ENCODE measurements at places on chromosomes 12 and 14.

- no peak for DNase-seq
Observed at GRCh38 chr12:124636138-124636978, 68.9 kb upstream of the NCOR2 start.

DNA sequence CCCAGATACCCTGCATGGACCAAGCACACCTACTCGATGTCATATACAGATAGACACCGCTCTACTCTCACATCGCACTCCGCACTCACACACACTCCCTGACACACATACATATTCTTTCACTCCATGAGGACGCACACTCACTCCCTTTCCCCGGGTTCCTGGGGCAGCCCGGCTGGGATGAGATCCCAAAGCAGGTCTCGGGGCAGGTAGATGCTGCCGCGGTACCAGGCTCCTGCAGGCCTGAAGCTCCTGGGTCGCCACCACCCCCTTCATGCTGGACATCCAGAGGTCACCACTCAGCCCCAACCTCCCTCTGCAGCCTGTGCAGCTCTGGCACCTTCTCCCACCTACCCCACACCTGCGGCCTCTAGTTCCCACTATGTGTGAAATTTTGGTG is 2.3 kb downstream of the C1QL4 start:
- no peak for DNase-seq

- DNase-seq, result no peak
Observed at GRCh38 chr14:65290830-65291229, 121.7 kb upstream of the FUT8 start.

GRCh38 chr14:61992139-61992538 is 229.9 kb downstream of the SNAPC1 start:
- DNase-seq, result no peak

GRCh38 chr12:98149270-98149669 is 366.1 kb upstream of the TMPO start:
- DNase-seq, result no peak

- DNase-seq, result no peak
Observed at GRCh38 chr12:11765817-11766794, 116.6 kb downstream of the ETV6 start.

DNA sequence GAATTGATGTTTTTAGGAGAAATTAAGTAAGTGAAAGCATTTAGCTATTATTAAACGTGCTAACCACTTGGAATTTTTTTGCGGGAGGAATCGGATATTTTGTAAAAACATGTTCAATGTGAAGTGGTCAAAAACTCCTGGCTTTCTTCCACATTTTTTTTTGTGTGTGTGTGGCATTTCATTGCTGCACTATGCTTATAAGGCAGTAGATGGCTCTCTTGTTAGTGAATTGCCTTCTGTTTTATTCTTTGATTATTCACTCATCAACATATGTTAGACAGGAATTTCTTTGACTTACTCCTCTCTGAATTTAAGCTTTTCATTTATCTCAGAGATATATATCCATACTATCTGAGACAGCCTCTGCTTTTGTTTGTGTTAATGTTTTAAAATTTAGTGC is 71.3 kb downstream of the DERA start:
- DNase-seq, result no peak

GRCh38 chr12:43826681-43827080 is 9.2 kb upstream of the TMEM117 start:
- DNase-seq, result no peak

DNA sequence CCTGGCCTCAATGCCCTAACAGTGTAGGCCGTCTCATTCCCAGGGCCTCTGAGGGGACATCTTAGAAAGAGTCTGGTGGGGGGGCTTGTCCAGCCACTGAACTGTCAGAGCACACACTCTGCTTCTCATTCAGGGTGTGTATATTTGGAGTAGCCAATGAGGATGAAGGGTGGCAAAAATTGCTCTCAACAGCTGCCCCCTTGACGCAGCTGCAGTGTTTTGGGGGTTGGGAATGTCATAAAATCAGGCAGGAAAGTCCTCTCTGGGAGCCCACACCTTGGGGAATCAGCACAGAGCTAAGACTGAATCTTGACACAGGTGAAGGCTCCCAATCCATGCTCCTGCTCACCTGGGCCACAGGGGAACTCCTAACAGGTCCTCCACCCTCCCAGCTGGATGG is 1.5 kb downstream of the RASAL1 start:
- DNase-seq, result no peak

GRCh38 chr14:52602131-52602530 is 49.5 kb downstream of the GPR137C start:
- DNase-seq, result no peak

DNA sequence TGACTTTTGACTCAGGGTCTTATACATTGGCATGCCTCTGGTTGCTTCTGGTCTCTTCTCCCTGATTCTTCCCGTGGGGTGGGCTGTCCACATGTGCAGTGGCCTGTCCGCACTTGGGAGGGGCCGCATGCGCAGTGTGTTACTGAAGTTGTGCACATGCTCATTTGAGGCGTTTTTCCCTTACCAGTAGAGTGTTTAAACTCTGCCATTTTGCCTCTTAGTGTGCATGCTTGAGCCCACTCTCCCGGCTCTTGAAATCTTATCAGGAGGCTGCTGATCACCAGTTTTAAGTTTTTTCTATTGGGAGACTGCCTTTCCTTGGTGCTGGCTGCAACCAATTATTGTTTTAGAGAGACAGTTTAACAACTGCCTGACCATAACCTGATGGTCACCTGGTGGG is 32.1 kb upstream of the HECTD1 start:
- DNase-seq, result no peak

GRCh38 chr12:90085494-90086274 is 377.0 kb upstream of the ATP2B1 start:
- no peak for DNase-seq

GRCh38 chr14:100446572-100446971 is 123.4 kb downstream of the SLC25A47 start:
- DNase-seq, result no peak

GRCh38 chr14:80946187-80946586 is 4.6 kb upstream of the CEP128 start:
- DNase-seq, result no peak

DNA sequence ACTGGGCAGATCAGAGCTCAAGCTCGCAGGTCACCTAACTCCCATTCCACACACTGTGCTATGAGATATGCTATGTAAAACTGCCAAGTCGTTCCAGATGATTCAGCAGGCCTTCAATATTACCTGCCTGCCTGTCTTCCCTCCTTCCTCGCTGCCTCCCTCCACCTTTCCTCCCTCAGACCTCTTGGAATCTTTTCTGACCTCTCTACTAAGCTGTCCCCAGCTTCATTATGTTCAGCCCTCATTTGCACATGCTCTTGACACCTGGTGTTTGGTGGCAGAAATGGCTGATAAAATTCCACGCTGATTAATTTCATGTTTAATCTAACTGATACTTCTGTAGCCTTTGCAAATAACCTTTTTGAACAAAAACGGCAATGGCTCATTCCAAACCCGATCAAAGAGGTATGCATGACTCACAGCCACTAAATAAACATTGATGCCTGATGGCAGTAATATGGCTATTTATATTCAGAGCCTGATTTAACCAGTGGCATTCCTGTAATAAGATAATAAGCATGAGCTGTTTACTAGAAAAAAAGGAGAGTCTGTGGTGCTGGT is 130.8 kb upstream of the EGLN3 start:
- no peak for DNase-seq

DNA sequence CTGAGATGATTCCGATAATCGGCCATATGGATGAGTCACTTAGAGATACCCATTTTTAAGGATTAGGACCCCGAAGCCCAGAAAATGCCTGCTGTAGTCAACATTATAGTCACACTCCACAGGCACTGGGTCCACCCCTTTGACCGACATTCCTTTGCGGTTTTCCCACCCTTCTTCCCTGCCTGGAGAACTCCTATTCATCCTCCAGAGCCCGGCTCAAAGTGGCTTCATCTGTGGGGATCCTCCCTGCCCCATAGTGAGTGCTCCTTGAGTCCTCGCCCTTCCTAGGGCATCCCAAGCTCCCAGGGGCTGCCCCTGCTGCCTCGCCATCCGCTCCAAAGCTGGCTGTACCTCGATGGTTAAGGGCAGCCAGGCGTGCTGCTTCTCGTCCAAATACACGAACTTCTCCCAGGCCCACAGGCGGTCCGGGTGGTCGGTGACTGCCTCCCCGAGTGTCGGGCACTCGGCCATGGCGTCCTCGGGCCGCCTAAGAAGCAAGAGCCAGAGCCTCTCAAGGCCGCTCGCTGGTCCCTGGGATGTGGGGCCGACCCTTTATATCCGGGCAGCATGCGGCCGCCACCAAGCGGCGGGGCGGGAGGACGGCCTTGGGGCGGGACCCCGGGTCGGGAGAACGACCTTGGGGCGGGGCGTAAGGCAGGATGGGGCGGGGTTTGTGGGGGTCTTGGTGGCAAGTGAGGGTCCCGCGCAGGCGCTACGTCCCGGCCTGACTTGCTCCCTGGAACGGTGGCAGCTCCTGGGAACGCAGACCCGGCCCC is at the start of gene TCL1A:
Gene TCL1A, minus strand, starts transcription at position 530 of the 776 bp plus-strand sequence. Its CDS starts 59 bp downstream, at position 471.
- no peak for DNase-seq

- no peak for DNase-seq
Observed at GRCh38 chr12:25625146-25625545, 72.1 kb upstream of the LMNTD1 start.

- no peak for DNase-seq
Observed at GRCh38 chr14:103856105-103856504, 8.7 kb upstream of the PPP1R13B start.

GRCh38 chr14:72479461-72479931 is 414.4 kb downstream of the DPF3 start:
- no peak for DNase-seq

DNA sequence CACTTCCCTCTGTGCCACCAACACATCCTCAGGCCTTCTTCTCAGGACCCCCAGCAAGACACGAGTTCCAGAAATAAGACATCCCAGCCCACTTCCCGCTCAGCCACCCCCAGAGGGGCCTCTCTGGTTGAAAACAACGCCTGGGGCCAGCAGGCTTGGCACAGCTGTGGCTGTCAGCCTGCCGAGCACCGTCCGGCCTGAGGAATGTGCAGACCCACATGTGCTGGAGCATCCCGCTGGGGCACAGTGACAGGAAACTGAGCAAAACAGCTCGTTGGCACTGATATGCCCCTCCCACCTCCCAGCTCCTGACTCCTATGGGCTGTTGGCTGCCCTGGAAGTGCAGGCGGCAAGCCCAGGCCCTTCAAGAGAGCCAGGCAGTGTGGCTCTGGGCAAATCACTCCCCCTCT is 1.4 kb downstream of the SYNE3 start:
- DNase-seq, result no peak

Measured in cortex of kidney (tissue), 1 donor.